ENCODE measurements at places on chromosomes 4 and X. TPM values are rescaled to one million over a fixed set of nuclear protein-coding genes. Genes with fewer than 3 reads are reported as not detected.

The UGT2B11 gene
- total RNA-seq, result not detected

The FHDC1 gene
- total RNA-seq, result 0.10 TPM

The CENPVL1 gene
- total RNA-seq, result not detected

The SUPT20HL2 gene
- not detected for total RNA-seq

The DMRTC1 gene
- not detected for total RNA-seq

The GPR173 gene
- 0.84 TPM for total RNA-seq

The GABRG1 gene
- total RNA-seq, result not detected

The HUWE1 gene
- total RNA-seq, result 80.9 TPM

The SMIM43 gene
- total RNA-seq, result 0.20 TPM

Measured in mammary microvascular endothelial cell (primary cell).